Hepatocyte (in vitro differentiated cells): ENCODE measurements at places on chromosomes 6 and 20. TPM values are rescaled to one million over a fixed set of nuclear protein-coding genes. Genes with fewer than 3 reads are reported as not detected.

DNA sequence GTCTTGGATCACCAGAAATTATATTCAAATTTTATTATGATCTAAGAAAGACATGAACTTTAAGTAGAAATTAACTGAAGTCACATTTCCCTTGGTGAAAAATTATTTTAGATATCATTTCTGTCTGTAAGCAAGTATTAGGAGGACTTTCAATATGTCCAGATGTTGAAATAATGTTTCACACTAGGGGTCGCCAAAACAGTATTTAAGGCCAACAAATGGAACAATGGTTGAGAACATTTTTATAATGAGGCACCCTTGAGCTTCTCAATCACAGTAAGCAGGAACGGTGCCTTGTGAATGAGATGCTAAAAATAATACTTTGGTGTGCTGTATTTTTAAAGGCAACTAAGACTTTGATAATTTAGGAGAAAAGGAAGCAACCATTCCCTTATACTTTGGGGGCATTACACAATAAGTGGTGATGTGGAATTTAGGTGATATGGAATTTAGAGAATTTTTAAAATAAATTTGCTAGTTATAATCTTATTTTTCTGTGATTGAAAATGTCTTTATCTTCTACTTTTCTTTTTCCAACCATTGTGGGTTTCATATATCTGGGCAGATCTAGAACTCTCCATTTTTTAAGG is 9.6 kb upstream of the SF3B5 start:
- DNase-seq = peak; percentile 75

GRCh38 chr6:1215023-1215422 is 96.9 kb upstream of the FOXQ1 start:
- DNase-seq = no peak

DNA sequence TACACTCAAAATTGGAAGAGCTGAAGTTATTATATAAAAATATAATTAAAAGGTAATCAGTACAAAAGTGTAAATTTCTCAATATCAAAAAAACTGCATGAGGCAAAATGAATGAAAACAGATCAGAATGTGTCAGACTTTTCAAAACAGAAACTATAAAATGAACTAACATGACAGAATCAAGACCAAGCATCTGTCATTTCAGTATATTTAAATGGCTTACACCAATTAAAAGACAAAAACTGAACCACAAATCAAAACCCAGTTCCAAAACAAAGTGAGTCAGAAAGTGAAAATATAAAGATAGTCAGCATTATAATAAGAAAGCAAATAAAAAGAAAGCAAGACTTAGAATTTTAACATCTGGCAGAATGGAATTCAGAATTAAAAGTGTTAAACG is 289.7 kb downstream of the UBE3D start:
- DNase-seq = no peak

DNA sequence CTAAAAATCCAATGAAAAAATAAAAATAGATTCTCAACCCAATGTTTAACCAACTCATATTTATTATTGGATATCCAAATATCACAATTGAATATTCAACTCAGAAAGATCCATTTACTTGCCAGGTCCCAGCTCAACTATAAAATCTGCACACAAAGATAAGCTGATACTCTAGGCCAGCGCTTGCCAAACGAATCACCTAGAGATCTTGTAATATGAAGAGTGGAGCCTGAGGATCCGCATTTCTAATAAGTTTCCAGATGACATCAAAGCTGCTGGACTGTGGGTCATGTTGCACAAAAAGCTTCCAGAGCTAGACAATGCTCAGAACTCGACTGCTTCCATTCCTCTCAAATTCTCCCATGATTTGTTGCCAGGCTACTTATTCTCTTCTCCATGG is 51.7 kb upstream of the HSF2 start:
- no peak for DNase-seq

GRCh38 chr6:52510213-52510562 is 66.7 kb downstream of the TRAM2 start:
- DNase-seq = no peak

- DNase-seq = no peak
Measured at GRCh38 chr20:45874576-45874975, 6.5 kb upstream of the ZSWIM1 start.

The SEMG1 gene
- total RNA-seq = not detected in 2 replicates

The FAM209B gene
- not detected in 2 replicates for total RNA-seq

The DDO gene
- 0.08 and 0.20 TPM in 2 replicates for total RNA-seq

The BIRC7 gene
- 0.43 TPM in 1 of 2 replicates, not detected in the other for total RNA-seq
